A375 (cell line): ENCODE measurements at places on chromosomes 13 and 19. TPM values are rescaled to one million over a fixed set of nuclear protein-coding genes. Genes with fewer than 3 reads are reported as not detected.

Gene AP1M2
- 4.1 and 5.6 TPM in 2 replicates for total RNA-seq

Gene KIR2DL4
- not detected in 2 replicates for total RNA-seq

Gene CIC
- total RNA-seq = 21.3 and 24.1 TPM in 2 replicates

Gene ZNF285
- 1.1 and 1.4 TPM in 2 replicates for total RNA-seq

Gene TNNI3
- total RNA-seq = 1.2 TPM in 1 of 2 replicates, not detected in the other

Gene TEX101
- total RNA-seq = not detected in 2 replicates
